Smooth muscle cell of the brain vasculature (primary cell): ENCODE measurements at places on chromosomes 6 and 20.
A peak's percentile ranks its signal among the peaks of the same experiment; 100 is the strongest.

DNA sequence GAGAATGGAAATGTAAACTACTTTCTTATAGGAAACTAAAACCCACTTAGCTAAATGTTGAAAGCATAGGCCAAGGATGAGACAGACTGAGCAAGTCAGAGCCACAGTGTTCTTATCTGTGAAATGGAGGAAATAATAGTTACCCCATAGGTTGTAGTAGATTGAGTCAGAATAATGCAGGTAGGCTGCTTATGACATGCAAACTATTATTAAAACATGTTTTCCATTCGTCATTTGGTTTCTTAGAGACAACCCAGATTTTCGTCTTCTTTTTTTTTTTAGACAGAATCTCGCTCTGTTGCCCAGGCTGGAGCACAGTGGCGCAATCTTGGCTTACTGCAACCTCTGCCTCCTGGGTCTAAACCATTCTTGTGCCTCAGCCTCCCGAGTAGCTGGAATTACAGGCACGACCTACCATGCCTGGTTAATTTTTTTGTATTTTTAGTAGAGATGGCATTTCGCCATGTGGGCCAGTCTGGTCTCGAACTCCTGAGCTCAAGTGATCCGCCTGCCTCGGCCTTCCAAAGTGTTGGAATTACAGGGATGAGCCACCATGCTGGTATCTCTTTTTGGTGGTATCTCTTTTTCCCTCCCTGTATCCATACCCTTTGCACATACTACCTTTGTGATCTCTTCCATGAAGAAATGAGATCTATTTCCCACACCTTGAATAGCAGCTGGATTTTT lies 196.5 kb upstream of the ZNF217 start:
- no peak for DNase-seq

DNA sequence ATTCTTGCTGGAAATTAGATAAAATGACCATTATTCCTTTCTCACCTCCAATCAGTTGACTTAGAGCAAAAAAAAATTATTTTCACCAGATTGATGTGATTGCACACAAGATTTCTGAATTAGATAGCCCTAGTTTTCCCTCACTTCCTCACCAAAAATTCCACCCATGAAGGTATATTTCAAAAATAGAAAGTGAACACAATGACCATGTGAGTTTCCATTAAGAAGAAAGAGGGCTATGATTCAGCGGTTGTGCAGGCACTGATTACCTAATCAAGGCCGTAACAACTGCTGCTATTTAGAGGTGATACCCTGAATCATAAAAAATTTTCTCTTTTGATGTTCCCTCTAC lies 19.5 kb upstream of the RALGAPA2 start:
- no peak for DNase-seq

DNA sequence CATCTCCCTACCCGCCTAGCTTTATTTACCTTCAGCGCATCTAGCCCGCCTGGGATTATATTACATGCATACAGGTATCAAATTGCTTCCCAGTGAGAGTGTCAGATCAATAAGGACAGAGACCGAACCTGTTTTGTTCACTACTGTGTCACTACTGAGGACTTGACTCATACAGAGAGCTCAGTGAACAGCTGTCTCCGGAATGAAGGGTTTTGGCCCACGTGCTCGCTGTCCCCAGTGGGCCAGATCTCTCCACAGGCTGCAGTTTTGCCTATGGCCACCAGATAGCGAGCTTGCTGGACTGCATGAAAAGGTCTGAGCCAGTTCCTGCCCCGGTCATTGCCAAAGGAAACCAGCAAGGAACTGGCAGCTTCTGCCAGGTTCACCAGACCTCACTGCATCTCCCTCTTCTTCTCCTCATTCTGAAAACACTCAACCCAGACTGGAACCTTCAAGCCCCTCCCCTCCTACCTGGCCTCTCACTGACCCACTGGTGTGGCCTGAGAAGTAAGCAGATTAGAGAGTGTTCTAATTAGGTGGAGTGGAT lies 150.8 kb downstream of the ZMYND8 start:
- DNase-seq, result peak; percentile 21

GRCh38 chr20:48096957-48097890 lies 311.9 kb upstream of the SULF2 start:
- DNase-seq, result no peak

DNA sequence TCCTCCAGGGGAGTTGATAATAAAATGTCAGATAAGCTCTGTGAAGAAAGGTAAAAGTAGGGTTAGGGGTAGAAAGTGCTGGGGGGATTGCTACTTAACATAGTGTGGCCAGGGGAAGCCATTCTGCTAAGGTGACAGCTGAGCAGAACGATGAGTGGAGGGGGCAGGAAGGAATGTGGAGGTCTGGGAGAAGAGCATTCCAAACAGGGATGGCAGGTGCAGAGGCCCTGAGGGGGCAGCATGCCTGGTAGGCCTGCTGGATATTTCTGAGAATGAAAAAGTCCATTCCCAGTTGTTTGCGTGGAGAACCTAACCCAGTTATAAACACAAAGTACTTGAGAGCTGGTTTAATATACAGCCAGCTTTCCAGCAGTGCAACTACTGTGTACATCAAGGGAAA lies 9.3 kb downstream of the GFRA4 start:
- DNase-seq, result no peak

DNA sequence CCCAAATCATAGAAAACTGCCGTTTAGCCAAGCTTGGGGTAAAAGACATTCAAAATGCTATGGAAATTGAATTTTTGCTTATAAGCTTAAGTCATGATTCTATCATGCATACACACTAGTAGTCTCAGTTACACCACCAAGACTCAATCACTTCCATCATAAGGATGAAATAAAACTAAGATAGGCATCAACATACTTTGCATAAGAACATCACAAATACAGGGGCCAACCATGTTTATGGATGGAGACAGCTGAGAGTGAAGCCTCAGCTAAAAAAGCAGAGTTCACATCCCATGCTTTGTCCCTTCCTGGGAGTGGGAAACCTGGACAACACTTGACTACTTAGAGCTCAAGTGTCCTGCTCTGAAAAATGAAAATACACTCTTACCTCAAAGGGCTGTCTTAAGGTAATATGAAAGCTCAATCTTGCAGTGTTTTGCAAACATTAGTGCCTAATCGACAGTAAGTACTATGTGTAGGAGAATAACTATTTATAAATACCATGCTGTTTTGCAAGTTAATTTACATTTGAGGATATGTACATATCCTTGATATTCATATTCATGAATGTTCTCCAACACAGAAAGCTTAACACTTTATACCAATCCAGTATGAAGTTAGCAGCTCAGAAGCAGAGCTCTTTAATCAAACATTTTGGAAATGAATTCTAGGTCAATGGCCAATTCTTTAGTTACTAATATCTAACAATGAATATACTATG lies 32.0 kb upstream of the SMIM28 start:
- no peak for DNase-seq

- DNase-seq, result peak; percentile 82
Observed at GRCh38 chr20:51360451-51361201, 181.9 kb downstream of the NFATC2 start.

GRCh38 chr6:10559522-10560152 lies 38.5 kb downstream of the GCNT2 start:
- no peak for DNase-seq

DNA sequence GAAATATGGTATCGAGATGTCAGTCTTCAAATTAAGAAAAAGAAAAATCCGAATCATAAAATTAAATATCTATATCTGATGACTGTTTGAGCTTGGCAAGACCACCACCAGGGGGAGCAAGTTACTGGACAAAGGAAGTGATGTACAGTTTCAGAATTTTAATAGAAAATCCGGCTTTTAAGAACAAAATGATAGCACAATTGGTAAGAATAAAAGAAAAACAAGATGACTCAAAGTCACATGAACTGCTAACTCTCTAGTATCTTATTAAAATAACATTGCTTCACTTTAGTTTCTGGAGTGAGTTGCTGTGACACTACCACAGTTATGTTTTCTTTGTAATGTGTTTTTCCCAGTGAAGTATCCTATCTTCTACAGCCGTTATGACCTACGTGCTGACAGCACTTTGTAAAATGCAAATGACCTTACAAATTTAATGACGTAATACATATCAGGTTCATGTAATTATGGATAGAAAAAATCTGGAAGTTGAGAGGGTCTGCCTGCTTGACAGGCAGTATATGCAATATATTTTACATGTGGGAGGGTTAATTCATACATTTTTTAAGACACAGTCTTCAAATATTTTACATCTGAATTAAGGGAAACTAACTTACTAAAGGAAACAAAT lies 405.3 kb upstream of the HS3ST5 start:
- DNase-seq, result peak; percentile 33

DNA sequence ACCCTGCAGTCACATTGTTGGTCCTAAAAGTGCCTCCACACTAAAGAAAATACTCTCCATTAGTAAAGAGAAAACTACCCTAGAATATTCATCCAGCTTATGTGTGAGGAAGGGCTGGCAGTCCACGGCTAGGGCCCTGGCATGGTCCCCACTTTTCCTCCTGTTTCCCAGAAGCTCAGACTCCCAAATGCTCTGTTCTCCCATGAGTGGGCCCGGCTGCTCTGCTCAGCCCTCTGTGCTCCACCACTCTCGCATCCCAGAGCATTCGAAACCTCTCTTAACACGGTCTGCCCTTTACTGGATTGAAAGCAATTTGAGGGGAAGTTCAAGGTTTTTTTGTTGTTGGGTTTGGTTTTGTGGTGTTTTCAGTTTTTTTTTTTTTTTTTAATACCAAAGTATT lies 61.8 kb downstream of the APCDD1L start:
- DNase-seq, result no peak

DNA sequence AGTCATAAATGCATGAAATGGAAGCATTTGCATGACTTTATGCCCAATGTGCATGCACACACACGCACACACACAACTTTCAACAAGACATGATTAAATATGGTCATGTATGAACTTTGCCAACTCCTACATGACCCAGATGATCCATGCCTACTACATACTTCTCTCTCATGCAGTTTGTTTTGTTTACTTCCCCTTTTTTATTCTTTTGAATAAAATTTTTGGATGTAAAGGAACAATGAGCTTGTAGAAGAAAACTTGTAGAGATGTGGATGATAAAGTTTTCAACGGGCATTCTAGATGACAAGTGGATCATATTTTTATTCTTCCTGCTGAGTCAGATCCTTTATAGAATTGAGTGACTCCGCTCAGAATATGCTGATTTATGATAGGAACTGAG lies 50.8 kb upstream of the AIG1 start:
- no peak for DNase-seq

- no peak for DNase-seq
Observed at GRCh38 chr6:158759966-158760617, 59.1 kb downstream of the EZR start.

DNA sequence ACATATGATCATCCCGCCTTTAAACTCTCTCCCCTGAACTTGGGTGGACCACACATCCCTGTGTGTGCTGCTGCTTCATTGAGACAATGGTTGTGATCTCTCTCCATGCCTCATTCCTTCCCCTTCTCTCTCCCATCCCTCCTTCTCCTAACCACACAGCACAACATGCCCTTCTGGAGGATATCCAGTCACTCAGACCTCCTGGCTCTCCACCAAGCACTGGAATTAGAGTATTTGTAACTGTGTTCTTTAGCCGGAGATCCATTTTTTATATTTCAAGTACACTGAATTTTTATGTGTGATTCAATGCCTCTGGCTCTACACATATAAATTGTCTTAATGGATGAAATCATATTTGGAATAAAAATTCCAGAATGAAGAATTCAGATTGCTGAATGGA lies 287.4 kb downstream of the EYA4 start:
- DNase-seq, result no peak

GRCh38 chr20:21280522-21281016 lies 22.6 kb upstream of the XRN2 start:
- DNase-seq, result no peak

- DNase-seq, result no peak
Observed at GRCh38 chr6:39378175-39378959, 55.9 kb upstream of the KCNK16 start.

DNA sequence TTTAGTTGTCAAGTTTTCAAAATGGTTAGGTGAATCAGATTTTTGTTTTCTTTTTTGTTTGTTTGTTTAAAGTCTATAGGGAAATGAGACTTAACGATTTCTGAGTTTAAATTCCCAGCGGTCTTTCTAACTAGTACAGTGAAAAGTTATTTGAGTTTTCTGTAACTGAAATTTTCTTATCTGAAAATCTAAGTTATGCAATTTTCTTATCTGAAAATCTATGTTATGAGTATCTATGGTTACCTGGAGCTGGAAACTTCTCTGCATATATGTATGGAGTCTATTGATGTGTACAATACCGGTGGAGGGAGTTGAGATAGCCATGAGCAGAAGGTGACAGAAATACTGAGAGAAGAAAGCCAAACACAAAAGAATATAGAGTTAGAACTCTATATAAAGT lies 102.6 kb downstream of the MANEA start:
- DNase-seq, result no peak

GRCh38 chr6:111090766-111091165 lies 3.5 kb downstream of the SLC16A10 start:
- no peak for DNase-seq

- DNase-seq, result no peak
Observed at GRCh38 chr6:137025786-137026730, 18.7 kb downstream of the IL20RA start.

GRCh38 chr20:10921491-10922010 lies 247.8 kb upstream of the JAG1 start:
- no peak for DNase-seq

DNA sequence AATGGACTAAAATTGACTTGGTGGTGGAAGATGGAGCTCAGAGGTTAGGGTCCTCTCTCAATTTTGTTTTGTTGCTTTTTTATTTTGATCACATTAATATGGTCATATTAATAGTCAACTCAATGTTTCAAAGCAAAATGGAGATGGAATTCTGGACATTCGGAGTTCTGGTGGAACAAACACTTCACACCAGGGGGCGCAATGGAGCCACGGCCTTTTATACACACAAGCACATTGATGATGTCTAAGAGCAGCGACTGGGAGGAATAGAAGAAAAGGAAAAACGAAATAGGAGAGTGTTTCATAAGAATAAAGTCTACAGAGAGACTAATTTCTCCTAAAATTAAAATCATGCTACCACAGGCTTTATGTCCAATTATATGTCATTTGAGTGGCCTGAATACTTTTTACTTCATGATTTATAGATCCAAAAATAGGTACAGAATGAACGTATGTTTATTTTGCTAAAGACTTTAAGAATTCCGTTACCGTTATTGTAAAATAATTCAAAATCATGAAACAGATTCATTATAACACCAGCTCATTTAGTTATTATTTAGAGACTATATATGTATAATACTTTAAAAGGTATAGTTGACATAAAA lies 197.6 kb upstream of the SASH1 start:
- DNase-seq, result peak; percentile 50

DNA sequence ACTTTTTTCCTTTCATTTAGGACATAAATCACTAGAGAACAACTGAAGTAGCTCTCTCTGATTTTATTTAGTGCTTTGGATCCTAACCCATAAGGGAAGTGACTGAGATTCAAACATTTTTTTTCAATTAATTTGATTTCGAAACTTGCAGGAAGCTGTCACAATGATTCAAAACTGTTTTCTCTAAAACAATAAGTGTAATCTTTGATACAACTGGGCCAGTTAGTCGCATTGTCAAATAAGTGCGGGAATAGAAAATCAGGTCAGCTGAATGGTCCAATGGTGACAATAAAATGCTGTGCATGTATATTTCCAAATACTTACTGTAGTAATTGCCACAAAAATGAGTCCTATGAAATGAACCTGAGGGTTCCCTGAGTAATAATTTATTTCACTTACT lies 930.8 kb downstream of the TFAP2A start:
- no peak for DNase-seq
